ENCODE measurements at places on chromosomes 11 and 22. TPM values are rescaled to one million over a fixed set of nuclear protein-coding genes. Genes with fewer than 3 reads are reported as not detected.

GRCh38 chr11:94775567-94776327, 7.6 kb downstream of the AMOTL1 start:
- H3K4me1 ChIP-seq, result peaks cover 52% of the 10 kb centered on the region
- no peaks in the 10 kb centered on the region for H3K27me3 ChIP-seq
- peaks cover 6% of the 10 kb centered on the region for H3K36me3 ChIP-seq
- no peak overlapping the region for H3K27ac ChIP-seq

DNA sequence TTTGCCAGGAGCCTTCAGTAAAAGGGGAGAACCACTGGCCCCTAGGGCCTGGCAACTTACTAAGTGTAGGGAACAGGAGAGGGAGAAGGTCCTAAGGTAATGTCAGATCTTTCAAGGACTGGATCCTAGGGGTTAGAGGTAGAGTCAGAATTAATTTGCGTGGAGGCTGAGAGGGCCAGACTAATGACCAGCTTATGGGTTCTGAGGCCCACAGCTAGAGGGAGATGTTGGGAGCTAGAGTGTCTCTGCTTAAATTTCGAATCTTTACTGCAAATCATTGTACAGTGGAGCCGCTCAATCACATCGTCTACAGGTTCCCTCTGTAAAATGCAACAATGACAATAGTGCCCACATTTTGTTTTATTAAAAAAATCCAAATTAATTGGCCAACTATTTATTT, 31.4 kb downstream of the CLMP start:
- H3K27ac ChIP-seq, result no peak overlapping the region
- H3K4me3 ChIP-seq, result no peak overlapping the region
- H3K27me3 ChIP-seq, result no peaks in the 10 kb centered on the region
- peaks cover 20% of the 10 kb centered on the region for H3K4me1 ChIP-seq
- H3K36me3 ChIP-seq, result no peaks in the 10 kb centered on the region

- peak overlapping the region; percentile 61 for H3K27ac ChIP-seq
- no peak for DNase-seq
- H3K4me1 ChIP-seq, result peaks cover 34% of the 10 kb centered on the region
- no peaks in the 10 kb centered on the region for H3K27me3 ChIP-seq
- no peak overlapping the region for H3K4me3 ChIP-seq
Observed at GRCh38 chr11:27427183-27427980, 45.2 kb downstream of the LGR4 start.

The MS4A15 gene
- total RNA-seq, result not detected

DNA sequence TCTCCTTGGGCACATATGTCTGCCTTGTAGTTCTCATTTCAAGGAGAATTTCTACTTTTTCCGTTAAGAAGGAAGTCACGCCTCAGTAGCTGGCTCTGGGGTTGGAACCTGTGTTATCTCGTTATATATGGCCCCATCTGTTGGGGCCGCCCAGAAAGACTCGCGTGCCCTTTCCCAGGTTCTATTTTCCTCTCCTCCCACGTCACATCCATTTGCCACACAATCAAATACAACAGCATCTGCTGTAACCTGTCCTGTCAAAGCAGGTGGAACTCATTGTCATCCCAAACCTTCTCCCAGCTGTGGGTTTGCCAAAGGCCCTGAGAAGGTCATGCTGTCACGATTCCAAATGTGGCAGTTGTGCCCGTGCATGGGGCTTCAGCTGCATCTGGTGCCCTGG, 213.1 kb upstream of the ZBED5 start:
- H3K27me3 ChIP-seq, result peaks cover 51% of the 10 kb centered on the region
- no peak overlapping the region for H3K27ac ChIP-seq
- no peaks in the 10 kb centered on the region for H3K36me3 ChIP-seq
- H3K4me3 ChIP-seq, result no peak overlapping the region
- no peak for DNase-seq
- no peaks in the 10 kb centered on the region for H3K4me1 ChIP-seq

DNA sequence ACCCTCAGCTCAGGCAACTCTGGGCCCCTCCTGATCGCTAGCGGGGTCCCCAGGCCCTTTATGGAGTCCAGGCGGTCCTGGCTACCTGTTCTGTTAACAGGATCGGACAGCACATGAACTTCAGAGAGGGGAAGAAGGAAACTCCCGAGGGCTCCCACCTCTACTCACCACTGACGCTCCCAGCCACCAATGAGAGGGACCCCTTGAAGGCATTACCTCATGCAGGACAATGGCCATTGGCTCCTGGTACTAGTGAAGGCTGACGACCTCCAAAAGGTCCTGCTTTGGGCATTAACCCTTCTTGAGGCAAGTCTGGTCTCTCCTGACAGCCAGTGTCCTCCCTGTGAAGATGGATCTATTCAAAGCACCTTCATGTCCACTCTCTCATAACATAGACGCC, 71.5 kb upstream of the LMO1 start:
- H3K4me3 ChIP-seq, result no peak overlapping the region
- no peaks in the 10 kb centered on the region for H3K27me3 ChIP-seq
- DNase-seq, result no peak
- no peaks in the 10 kb centered on the region for H3K36me3 ChIP-seq
- H3K4me1 ChIP-seq, result peaks cover 15% of the 10 kb centered on the region

DNA sequence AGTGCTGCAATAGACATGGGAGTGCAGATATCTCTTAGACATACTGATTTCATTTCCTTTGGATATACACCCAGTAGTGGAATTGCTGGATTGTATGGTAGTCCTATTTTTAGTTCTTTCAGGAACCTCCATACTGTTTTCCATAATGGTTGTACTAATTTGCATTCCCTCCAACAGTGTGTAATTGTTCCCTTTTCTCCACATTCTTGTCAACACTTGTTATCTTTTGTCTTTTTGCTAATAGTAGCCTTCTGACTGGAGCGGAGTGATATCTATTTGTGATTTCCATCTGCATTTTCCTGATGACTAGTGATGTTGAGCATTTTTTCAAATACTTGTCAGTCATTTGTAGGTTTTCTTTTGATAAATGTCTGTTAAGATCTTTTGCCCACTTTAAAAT, 128.9 kb downstream of the CTNND1 start:
- H3K27ac ChIP-seq, result no peak overlapping the region
- H3K4me3 ChIP-seq, result no peak overlapping the region
- H3K36me3 ChIP-seq, result no peaks in the 10 kb centered on the region
- H3K27me3 ChIP-seq, result no peaks in the 10 kb centered on the region

GRCh38 chr22:33352768-33353167, 294.6 kb upstream of the SYN3 start:
- H3K4me3 ChIP-seq, result no peak overlapping the region
- no peaks in the 10 kb centered on the region for H3K27me3 ChIP-seq
- H3K4me1 ChIP-seq, result peaks cover 22% of the 10 kb centered on the region
- no peak for DNase-seq
- H3K36me3 ChIP-seq, result no peaks in the 10 kb centered on the region
- H3K27ac ChIP-seq, result no peak overlapping the region

The LMO2 gene
- 0.70 TPM for total RNA-seq

The NRXN2 gene
- 2.7 TPM for total RNA-seq

- no peaks in the 10 kb centered on the region for H3K4me1 ChIP-seq
- H3K36me3 ChIP-seq, result no peaks in the 10 kb centered on the region
- H3K27me3 ChIP-seq, result no peaks in the 10 kb centered on the region
- no peak overlapping the region for H3K4me3 ChIP-seq
Observed at GRCh38 chr11:71078482-71078881, 173.9 kb downstream of the SHANK2 start.

The CCDC81 gene
- 1.4 TPM for total RNA-seq
